Epithelial cell of prostate (primary cell): ENCODE measurements at places on chromosomes 13 and 19.

GRCh38 chr13:43019811-43020210 lies 3.6 kb upstream of the DNAJC15 start:
- DNase-seq: no peak

- no peak for DNase-seq
Observed at GRCh38 chr13:110328573-110328972, 21.5 kb downstream of the COL4A2 start.

- no peak for DNase-seq
Observed at GRCh38 chr13:41675306-41675705, 218.0 kb downstream of the RGCC start.

- no peak for DNase-seq
Observed at GRCh38 chr13:73223372-73223781, 164.6 kb downstream of the KLF5 start.

- no peak for DNase-seq
Observed at GRCh38 chr13:42834946-42835345, 53.6 kb downstream of the FAM216B start.

DNA sequence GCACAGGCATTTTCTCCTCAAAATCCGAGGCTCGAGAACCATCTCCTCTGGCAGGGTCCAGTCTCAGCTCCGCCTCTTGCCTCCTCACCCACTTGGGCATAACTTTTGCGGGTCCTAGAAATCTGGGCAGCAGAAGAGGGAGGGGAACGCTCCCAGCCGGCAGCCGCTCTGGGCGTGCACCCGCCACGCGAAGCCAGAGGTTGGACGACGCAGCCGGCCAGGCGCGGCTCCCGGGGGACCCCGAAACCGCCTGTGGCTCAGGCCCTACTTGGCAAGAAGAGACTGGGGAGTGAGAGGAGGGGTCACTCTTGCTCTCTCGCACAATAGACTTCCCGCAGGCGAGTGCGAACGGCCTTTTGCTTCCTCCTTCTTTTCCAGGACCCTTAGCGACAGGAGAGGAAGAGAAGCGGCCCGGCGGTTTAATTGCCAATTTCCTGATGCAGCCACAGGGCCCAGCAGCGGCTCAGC lies 6.0 kb upstream of the SOX1 start:
- no peak for DNase-seq

DNA sequence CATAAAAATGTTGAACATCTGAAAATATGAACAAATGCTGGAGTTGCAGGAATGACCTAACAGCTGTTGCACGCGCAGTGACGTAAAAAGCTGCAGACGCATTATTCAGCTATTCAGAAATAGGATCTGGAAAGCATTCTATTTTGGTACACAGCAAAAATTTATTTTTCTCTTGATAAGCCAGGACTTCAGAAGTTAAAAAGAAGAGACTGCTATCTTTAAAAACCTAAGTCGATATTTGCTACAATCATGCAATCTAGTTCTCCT lies 36.9 kb upstream of the STARD13 start:
- no peak for DNase-seq

DNA sequence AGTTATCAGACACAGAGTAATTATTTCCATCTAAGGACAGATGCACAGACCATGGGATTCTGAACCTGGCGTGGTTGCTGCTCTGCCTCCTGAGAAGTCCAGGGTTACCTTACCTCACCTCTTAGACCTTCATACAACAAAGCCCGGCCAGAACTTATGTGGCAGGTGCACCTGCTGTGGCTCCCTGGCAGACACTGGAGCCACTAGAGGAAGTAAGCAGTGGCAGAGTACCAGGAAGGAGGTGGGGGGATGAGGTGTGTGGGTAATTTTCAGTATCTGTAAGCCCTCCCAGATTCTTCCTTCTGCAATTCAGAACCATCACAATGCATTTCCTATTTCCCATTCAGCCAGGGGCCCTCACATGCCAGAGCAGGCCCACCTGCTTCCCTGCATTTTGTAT lies 106.1 kb upstream of the DOCK9 start:
- no peak for DNase-seq

DNA sequence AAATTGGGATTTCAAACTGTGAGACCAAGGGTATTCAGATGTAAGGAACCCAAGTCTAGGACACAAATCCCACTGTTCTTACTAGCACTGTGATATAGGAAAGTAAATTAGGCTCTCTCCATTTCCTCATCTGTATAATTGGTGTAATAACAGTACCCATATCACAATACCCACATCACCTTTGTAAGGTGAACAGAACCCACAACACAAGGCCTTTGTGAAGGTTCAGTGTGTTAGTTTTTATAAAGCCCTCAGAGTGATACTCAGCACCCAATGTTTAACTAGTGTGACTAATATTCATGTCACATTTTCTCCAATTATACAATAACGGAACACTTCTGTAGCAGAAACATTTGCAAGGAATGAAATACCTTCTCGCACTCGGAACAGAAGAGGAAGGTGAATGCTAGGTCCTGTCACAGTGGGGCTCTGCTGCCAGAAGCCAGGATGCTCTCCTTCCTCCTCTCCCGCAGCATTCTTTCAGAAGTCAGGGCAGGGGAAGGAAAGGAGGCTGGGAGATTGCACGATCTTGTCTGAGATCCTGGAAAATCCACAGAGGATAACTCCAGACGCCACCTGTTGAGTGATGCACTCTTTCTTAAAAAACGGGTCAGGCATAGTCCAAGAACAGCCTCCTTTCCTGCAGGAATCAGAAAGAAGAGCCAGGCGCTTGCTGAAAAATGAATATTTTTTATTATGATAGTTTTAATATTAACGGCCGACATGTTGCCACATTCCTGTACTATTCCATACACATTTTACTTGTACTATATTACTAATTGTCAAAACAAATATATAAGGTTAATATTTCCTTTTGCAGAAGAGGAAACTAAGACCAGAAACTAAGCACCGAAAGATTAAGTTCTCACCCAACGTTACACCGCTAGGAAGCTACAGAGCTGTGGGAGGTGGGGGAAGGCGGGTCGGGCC lies 762 bp downstream of the ZNF45 start:
- no peak for DNase-seq

DNA sequence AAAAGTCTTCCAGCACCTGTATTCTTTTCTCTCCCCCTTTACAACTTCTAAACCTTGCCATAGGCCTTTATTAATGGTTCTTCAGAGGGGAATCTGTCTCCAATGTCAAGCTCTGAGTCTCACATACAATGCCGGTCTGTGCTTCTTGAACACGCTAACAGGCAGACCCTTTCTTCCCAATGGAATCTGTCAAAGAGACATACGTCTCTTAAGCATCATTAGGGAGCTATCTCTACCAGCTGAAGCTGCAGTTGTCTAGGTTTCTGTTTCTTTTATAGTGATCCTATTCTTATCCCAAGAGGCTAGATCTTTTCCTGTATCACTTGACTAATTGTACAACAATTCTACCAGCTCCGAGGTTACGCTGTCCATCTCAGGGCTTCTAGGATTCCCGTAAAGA lies 560.8 kb upstream of the NBEA start:
- no peak for DNase-seq

GRCh38 chr19:18612051-18612771 lies 459 bp upstream of the TMEM59L start:
- DNase-seq: no peak

DNA sequence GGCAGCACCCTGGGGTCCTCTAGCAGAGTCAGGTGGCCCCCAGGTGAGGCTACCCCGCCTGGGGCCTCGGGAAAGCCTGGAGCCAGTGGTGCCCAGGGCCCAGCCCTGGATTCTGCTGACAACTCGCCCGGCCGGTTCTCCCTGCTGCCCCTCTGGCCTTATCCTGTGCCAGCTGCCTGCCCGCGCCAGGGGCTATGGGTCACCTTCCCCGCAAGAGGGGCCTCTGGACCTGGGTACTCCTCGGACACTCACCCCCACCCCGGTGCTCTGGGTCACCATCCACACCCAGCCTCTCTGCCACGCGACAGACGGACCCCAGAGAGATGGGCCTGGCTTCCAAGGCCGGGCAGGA lies 24.0 kb downstream of the ZBTB7A start:
- DNase-seq: no peak

DNA sequence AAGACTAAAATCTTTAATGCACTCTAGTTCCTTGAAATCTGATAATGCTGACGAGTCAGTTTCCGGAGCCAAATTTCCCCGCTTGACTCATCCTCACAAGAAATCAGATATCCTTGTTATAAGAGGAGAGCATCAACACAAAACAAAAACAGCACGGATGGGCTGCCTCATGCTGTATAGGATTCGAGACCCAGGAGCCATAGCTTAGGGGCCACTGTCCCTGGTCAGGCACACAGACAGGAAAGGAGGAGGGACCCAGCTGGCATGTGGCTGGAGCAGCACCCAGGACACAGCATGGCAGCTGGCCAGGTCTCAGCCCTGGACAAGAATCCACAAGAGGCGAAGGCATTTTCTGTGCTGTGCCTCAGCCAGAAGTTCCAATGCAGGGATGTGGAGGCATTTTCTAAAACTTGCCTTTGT lies 110.2 kb upstream of the SPATA13 start:
- no peak for DNase-seq

DNA sequence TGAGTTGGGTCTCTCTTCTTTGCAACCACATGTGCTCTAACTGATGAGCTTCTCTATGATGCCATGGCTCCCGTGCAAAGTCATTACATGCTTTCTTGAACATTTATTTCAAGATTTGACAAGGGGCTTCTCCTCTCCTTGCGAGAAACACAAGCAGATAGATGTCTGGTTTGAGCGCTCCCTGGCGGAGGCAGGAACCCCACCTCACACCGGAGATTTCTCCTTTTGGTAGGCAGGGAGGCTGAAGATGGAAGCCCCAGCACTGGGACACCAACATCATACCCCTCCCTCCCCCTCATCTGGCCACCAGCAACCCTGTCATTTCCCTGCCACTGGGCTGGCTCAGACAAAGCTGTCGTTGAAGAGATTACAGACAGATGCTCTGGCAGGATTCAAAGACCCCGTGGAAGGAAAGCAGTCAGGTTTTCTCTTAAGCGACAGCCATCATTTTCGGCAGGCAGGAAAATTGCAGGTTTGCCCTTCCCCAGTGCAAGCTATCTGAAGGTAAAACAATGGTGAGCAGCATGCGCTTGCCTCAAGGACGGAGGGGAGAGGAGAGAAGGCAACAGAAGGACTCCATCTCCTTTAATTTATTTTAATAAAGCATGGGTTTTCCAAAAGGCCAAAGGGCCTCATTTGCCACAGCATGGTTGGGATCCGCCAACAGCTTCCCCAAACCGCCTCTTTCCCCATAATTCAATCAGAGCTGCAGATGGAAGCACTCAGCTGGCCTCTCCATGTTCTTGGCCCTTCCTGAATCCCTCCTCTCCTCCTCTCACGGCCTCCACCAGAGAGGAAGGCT lies 344.1 kb upstream of the TSHZ3 start:
- DNase-seq: no peak

- no peak for DNase-seq
Observed at GRCh38 chr19:42540071-42540553, 11.8 kb upstream of the CEACAM1 start.

- DNase-seq: no peak
Observed at GRCh38 chr13:32542221-32542620, 3.6 kb upstream of the N4BP2L2 start.

DNA sequence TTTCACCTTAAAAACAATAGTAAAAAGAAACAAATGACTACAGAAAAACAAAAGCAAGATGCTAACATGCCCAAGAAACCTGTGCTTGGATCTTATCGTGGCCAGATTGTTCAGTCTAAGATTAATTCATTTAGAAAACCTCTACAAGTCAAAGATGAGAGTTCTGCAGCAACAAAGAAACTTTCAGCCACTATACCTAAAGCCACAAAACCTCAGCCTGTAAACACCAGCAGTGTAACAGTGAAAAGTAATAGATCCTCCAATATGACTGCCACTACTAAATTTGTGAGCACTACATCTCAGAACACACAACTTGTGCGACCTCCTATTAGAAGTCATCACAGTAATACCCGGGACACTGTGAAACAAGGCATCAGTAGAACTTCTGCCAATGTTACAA lies 6.0 kb downstream of the CKAP2 start:
- no peak for DNase-seq

GRCh38 chr19:17255150-17255621 lies 9.4 kb downstream of the USHBP1 start:
- no peak for DNase-seq

DNA sequence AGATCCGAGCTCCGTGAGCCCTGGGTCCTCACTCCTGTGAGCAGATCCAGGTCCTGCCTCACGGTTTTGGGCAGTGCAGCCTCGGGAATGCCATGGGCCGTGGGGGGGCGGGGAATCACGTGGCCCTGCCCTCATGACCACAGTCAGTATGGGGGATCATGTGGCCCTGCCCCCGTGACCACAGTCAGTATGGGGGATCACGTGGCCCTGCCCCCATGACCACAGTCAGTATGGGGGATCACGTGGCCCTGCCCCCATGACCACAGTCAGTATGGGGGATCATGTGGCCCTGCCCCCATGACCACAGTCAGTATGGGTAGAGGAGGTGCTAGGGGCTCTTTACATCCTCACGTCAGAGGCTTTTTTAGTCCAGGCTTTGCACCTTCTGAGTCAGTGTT lies 64.3 kb upstream of the F7 start:
- no peak for DNase-seq

DNA sequence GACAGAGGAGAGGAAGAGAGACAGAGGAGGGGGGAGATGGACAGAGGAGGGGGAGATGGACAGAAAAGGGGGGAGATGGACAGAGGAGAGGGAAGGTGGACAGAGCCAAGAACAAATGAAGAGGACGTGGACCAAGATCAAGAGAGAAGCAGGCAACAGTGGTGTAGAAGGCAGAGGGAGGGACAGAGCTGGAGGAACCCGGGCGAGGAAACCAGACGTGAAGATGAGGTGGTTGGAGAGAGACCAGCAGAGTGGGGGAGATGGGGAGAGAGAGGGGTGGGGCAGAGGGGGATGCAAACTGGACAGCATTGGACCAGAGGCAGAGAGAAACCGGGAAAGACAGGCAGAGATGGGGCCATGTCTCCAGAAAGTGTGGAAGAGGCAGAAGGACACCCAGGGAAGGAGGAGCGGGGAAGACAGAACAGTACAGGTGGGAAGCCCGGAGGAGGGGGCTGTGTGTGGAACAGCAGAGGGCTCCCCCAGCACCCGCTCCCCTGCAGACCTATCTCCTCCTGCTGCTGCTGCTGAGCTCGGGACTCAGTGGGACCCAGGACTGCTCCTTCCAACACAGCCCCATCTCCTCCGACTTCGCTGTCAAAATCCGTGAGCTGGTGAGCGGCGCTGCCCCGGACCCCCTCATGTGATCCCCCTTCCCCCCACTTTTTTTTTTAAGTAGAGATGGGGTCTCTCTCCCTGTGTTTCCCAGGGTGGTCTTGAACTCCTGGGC lies 1.3 kb downstream of the FLT3LG start:
- no peak for DNase-seq
